Activated effector memory CD4-positive, alpha-beta T cell treated with Interleukin-2 at 50 U/mL for 16 hours (primary cell): ENCODE measurements at places on chromosomes 11 and 22.

- no peak for DNase-seq
Observed at GRCh38 chr11:120432056-120433018, 79.2 kb upstream of the GRIK4 start.

GRCh38 chr22:40641269-40641668 lies 4.8 kb upstream of the MRTFA start:
- no peak for DNase-seq

- DNase-seq, result no peak
Observed at GRCh38 chr22:20019661-20020532, 1.0 kb upstream of the TANGO2 start.

DNA sequence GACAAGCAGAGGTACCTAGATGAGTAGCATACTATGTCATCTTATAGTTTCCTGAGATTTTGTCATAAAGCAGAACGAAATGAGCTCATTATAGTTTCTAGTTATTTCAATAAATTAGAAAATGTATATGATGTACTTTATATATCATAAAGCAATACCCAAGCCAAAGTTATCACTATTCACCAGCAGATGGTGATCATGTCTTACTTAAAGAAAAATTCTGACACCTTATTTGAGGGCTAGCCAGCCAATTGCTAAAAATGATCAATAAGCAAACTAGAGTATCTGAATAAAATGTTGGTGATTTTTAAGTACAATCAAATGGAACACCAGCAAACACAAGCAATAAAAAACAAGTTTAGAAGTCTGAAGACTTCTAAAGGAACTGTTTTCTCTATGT lies 44.1 kb downstream of the RSF1 start:
- DNase-seq, result no peak

GRCh38 chr11:44446366-44446762 lies 119.1 kb upstream of the CD82 start:
- DNase-seq, result no peak

DNA sequence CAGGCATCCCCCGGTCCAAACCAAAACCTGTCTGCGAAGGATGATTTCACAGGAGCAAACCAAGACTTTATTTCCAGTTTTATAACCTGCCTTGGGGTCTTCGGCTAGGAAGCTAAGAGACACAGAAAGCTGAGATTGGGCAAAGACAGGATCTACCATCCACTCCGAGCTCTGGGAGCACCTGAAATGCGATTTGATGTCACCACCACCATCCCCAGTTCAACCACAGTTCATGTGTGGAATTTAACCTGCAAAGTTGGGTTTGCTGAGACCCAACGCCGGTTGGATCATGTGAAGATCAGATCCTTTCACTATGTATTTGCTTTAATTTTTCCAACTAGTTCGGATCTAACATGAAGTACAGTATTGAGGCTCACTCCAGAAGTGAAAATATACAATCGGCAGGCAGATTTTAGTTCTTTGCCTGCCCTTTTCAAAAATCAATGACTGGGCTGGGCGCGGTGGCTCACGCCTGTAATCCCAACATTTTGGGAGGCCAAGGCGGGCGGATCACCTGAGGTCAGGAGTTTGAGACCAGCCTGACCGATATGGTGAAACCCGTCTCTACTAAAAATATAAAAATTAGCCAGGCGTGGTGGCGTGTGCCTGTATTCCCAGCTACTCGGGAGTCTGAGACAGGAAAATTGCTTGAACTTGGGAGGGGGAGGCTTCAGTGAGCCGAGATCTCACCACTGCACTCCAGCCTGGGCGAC lies 1.4 kb upstream of the C11orf24 start:
- no peak for DNase-seq

DNA sequence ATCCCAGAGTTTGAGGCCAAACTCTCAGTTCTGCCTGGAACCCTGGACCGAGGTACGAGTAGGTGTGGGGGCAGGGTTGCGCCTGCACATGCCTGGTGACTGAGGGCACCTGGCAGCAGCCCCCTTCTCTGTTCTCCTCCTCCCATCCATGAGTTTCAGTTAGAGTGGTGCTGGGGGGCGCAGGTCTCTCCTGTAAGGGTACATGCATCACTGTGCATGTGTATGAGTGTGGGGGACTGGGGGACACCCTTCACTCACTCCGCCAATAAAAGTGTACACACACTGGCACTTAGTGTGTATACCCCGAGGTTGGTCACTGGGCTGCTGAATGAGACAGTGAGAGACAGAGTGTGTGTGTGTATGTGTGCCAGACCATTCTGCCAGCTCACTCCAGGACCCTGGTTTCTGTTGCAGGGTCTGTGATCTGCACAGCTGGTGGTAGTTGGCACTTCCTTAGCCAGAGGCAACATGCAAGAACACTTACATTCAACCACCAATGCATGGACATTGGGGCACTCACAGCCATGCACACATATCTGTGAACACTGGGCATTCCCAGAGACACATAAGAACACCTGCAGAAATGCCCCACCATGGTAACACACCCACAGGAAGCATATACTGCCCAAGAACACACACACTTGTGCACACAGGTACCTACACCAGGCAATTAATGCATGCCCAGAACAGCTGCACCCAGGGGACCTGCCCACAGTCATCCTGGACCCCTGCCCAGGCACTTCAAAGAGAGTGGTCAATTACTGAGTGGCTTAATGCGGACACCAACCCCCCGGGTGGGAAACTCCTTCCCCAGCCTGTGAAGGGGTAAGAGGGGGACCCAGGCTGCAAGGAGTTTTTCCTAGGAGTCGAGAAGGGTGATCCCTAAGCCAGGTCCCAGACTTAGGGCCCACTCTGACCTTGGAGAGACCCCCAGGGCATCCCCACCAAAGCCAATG lies 1.2 kb upstream of the NRXN2 start:
- DNase-seq, result no peak
